ENCODE measurements at places on chromosomes 12 and 14. TPM values are rescaled to one million over a fixed set of nuclear protein-coding genes. Genes with fewer than 3 reads are reported as not detected.

DNA sequence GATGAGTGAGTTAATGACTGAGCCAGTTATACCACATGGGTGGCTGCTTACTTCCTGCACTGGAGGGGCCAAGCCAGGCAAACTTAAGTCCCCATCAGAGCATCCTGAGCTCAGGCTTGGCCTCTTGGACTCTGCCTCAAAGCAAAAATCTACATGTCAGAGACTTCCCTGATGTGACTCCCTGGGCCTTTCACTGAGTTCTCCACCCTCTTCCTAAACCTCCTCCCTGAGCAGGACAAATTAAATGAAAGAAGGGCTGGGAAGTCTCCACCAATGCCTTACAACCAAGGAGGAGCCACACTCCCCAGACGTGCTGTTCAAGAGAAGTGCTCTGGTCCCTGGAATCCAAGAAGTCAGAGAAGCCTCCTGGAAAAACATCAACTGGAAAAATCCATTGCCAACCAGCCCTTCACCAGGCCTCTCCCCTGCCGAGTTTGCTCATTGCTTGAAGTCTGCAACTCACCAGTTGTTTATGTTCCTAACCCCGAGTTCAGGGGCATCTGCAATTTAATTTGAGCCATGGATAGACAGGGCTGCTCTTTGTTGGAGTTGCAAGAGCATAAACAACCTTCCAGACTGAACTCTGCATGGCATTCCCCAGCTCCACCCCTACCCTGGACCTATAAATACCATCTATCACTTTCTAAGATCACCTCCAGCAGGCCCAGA, 160.5 kb downstream of the ANO2 start:
- no peak for DNase-seq

KRT80 gene
- 4.2 TPM for total RNA-seq

GRCh38 chr14:73787486-73788316, 63.9 kb upstream of the PTGR2 start:
- peak; percentile 45 for DNase-seq

MANSC4 gene
- not detected for total RNA-seq

- no peak for DNase-seq
These were observed 57.2 kb downstream of the RIC8B start for GRCh38 chr12:106831699-106832098.

- DNase-seq, result no peak
These were observed 41.6 kb downstream of the JAG2 start for GRCh38 chr14:105126981-105127329.

ANG gene
- 4.2 TPM for total RNA-seq

GRCh38 chr14:64504897-64505794, 576 bp downstream of the ZBTB1 start:
- peak; percentile 85 for DNase-seq

- DNase-seq, result peak; percentile 29
These were observed 163.0 kb downstream of the OTOGL start for GRCh38 chr12:80262346-80262745.

PROX2 gene
- total RNA-seq, result not detected

GRCh38 chr12:29844667-29845066, 60.9 kb upstream of the TMTC1 start:
- peak; percentile 21 for DNase-seq

- DNase-seq, result no peak
These were observed 985.5 kb downstream of the DIO2 start for GRCh38 chr14:79225815-79226214.

DNA sequence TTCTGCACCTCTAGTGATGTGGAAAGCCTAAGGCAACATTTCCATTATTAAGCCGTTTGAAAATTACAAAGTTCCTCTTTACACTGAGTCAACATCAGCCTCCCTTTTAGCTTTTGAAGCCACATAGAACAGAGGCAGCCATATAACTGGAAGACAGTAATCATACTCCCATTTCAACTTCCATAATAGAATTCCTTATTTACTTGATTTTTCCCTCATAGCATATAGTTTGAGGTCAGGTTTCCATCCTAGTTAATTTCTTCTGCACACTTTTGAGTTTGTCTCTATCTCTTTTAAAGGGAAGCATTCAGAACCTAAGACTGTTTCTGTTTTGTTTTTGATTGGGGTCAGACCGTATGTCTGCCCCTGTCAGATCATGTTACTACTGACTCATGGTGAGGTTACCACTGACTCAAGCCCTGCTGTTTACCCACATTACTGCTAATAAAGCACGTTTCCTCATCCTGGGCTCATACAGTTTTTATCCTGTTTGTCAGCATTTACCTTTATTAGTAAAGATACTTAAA, 161.0 kb downstream of the SLC38A4 start:
- peak; percentile 96 for DNase-seq

CCDC184 gene
- 0.26 TPM for total RNA-seq

- no peak for DNase-seq
These were observed 78.8 kb downstream of the RMST start for GRCh38 chr12:97541366-97541765.

- peak; percentile 1 for DNase-seq
These were observed 115.9 kb upstream of the TBX3 start for GRCh38 chr12:114799574-114800487.

RNASE11 gene
- total RNA-seq, result not detected

CHGA gene
- not detected for total RNA-seq

DNA sequence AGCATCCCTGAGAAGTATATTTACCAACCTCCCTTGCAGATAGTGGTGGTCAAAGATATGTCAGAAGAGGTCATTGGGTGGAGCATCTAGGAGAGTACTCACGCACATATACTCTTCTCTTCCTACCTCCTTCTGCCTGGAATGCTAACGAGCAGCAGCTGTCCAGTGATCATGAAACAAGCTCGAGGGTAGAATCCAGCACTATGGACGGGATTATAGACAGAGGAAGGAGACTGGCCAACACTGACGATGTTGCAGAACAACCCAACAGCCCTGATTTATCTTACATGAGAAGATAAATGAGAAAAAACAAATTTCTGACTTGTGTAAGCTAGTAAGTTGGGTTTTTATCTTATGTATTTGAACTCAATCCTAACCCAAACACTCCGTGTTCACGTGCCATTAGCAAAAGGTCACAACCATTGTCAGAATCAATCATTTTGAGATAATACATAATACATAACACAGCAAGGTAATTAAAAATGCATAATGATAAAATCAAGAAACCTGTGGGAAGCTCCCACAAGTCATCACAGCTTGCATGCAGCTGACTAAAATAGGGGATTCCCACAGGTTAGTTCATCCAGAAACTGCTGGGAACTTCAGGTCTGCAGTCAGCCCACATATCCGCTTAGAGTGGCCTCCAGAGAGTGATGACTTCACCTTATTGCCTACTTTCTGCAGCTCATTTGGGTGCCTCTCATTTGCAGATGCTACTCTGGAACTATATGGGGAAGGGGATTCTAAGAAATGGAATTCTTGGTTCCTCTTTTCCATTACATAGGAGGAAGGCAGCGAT, 36.3 kb upstream of the STK38L start:
- DNase-seq, result no peak

Measured in LHCN-M2 (cell line).